ENCODE measurements at places on chromosomes 4 and X. TPM values are rescaled to one million over a fixed set of nuclear protein-coding genes. Genes with fewer than 3 reads are reported as not detected.

KDR gene
- total RNA-seq: 5.4 TPM

DUSP21 gene
- not detected for total RNA-seq

GPRIN3 gene
- total RNA-seq: 0.83 TPM

MAMLD1 gene
- 1.4 TPM for total RNA-seq

MGAT4D gene
- total RNA-seq: not detected

RNF175 gene
- total RNA-seq: not detected
